Right renal pelvis (tissue), 4 donors: ENCODE measurements at places on chromosomes 5 and 9. TPM values are rescaled to one million over a fixed set of nuclear protein-coding genes. Genes with fewer than 3 reads are reported as not detected.

GRCh38 chr5:157165668-157166067, 396 bp downstream of the GARIN3 start:
- DNase-seq: no peak

DNA sequence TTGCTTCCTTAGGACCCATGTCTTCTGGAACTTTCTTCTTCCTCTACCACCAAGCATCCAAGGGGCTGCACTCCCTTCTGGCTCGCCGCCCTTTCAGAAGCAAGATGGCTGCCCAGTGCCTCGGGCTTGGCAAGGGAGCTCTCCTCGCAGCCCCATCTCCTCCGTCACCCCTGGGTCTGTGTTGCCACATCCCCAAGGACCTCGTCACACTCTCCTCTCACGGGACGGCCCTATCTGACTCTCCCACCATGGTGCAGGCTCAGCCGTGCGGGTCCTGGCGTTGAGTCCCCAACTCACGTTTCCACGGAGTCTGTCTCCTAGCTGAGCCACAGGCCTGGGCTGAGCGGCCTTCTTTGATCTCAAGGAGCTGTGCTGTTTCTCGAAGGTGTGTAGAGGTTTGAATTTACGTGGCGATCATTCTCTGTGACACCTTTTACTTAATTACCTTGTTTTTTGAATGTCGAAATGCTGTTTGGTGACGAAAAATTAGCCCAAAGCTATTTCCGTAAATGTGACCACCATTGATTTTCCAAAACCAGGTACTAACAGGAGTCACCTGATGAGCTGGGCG, 15.0 kb upstream of the SCGB3A1 start:
- DNase-seq: no peak

GRCh38 chr5:160693831-160694465, 158.1 kb downstream of the ATP10B start:
- no peak for DNase-seq

DNA sequence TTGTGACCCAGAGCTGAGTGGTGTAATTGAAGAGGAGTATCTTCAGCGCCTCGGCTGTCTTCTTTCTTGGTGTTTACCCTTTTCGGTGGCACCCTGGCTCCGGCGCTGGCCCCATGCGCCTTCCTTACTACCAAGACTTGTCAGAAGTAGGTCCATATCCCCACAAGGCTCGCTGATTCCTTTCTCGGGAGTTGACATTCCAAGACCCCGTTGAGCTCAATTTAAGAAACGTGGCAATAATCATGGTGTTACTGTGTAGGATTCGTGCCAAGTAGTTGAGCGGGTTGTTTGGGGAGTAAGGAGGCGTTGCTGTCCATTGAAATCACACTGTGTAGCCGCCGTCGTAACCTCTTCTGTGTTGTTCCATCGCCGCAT, 795 bp downstream of the NDUFAF2 start:
- peak; percentile 37 for DNase-seq

The ORM2 gene
- polyA plus RNA-seq: 0.17 TPM

The NR4A3 gene
- polyA plus RNA-seq: 0.35 TPM

The F2RL1 gene
- 42.7 TPM for polyA plus RNA-seq
